Lung (tissue), 17 donors: ENCODE measurements at places on chromosomes 11 and 22. TPM values are rescaled to one million over a fixed set of nuclear protein-coding genes. Genes with fewer than 3 reads are reported as not detected.

DNA sequence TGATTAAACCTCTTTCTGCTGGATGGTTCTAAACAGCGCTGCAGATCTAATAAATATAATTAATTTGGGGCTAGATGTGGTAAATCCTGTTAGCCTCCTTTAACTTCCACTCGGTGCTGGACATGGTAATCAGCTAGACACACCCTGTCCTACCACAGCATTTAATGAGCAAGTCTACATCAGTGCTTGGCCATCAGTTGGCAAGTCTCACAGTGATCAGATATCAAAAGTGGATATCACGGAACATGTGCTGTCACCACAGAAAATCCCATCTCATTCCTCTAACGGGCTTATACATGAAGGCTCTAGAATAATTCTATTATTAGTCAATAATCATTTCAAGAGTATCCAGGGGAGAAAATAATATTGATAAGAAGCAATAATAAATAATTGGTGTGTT is 5.6 kb upstream of the USP28 start:
- no peak for DNase-seq

GRCh38 chr11:122287401-122287800 is 171.4 kb upstream of the BLID start:
- DNase-seq: no peak

The C11orf91 gene
- total RNA-seq: not detected

The SYCE3 gene
- total RNA-seq: not detected

DNA sequence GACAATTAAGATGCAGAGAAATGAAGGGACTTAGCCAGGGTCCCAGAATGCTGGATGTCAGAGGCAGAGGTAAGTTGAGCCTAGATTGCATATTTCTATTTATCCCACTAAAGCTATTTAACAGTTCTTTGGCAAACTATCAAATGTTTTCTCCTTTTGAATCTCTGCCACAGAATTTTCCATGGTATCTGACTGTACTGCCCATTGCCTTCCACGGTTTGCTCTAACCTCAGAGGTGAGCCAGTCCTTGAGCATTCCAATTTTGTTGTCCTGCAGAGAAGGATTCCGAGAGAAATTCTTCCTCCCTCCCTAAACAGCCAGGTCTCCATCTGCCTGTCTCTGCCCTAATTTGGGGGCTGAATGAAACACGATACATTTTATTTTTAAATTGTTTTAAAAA is 368.3 kb upstream of the SYN3 start:
- DNase-seq: no peak

- DNase-seq: peak; percentile 12
Observed at GRCh38 chr11:123386796-123387510, 43.1 kb upstream of the GRAMD1B start.

DNA sequence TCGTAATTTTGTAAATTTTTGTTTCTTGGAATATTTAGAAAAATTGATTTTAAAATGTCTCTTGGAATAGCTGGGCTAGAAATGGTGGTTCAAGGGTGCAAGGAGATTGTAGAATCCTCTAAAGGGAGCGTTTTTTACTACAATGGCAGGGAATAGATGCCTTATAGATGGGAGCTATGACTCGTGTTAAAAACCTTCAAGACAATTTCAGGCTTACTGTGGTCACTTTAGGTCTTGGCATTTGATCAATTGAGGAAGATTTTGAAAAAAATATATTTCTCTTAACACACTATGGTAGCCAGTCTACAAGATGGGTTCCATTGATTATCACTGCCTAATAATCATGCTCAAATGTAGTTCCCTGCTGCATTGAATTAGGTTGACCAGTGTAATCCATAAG is 25.0 kb downstream of the METTL15 start:
- no peak for DNase-seq

DNA sequence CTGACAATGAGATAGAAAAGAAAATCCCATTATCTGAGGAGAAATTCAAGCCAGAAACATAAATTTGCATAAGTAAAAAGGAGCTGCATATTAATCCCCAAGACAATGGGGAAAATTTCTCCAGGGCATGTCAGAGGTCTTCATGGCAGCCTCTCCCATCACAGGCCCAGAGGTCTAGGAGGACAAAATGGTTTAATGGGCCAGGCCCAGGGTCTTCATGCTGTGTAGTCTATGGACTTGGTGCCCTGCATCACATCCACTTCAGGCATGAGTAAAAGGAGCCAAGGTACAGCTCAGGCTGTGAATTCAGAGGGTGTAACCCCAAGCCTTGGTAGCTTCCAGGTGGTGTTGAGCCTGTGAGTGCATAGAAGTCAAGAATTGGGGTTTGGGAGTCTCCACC is 1097.2 kb upstream of the RAG2 start:
- no peak for DNase-seq
